ENCODE measurements at places on chromosomes 16 and 17.
A peak's percentile ranks its signal among the peaks of the same experiment; 100 is the strongest.

- DNase-seq = no peak
These were observed 71.0 kb upstream of the EFCAB3 start for GRCh38 chr17:62309396-62309795.

GRCh38 chr16:11032000-11032921, 87.9 kb downstream of the CLEC16A start:
- no peak for DNase-seq

DNA sequence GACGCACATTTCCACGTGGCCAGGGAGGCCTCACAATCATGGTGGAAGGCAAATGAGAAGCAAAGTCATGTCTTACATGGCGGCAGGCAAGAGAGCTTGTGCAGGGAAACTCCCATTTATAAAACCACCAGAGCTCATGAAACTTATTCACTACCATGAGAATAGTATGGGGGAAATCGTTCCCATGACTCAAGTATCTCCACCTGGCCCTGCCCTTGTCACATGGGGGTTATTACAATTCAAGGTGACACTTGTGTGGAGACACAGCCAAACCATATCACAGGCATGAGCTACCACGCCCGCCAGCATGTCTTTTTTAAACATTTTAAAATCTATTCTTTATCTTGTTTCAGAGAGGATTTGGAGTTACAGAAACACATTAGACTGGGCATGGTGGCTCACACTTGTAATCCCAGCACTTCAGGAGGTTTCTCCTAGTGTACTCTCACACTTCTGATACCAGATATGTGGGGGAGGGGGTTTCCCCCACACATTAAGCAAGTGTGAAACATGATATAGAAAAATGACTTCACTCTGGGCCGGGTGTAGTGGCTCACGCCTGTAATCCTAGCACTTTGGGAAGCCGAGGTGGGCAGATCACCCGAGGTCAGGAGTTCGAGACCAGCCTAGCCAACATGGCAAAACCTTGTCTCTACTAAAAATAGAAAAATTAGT, 5.6 kb upstream of the ATMIN start:
- no peak for DNase-seq

DNA sequence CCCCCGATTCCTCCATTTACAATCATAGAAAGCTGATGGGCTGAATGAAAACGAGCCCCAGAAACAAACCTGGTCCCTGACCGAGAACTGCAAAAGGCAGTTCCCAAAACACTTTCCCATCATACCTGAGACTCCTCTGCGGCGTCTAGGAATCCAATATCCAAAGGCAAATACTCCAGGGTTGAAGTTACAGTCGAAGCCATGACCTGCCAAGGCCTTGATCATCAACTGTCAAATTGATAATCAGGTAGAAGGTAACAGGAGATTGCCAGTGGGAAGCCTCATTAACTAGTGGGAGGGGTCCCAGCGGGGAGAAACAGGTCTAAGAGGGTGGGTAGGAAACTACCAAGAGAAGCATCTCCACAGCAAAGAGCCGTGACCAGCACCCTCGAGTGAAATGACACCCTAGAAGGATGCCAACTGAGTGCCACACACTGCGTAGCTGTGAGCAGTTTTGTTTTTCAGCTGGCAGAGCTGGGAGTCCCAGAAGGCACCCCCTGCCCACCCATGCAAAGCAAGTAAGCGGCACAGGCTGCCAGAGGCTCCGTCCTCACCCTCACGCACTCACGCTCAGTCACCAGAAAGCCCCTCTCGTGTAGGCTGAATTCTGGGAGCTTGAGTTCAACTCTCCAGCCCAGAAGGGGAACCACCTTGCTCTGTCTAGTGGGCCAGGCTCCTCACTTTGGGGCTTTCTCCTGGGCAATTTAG, 146.1 kb downstream of the GAS7 start:
- DNase-seq = no peak

DNA sequence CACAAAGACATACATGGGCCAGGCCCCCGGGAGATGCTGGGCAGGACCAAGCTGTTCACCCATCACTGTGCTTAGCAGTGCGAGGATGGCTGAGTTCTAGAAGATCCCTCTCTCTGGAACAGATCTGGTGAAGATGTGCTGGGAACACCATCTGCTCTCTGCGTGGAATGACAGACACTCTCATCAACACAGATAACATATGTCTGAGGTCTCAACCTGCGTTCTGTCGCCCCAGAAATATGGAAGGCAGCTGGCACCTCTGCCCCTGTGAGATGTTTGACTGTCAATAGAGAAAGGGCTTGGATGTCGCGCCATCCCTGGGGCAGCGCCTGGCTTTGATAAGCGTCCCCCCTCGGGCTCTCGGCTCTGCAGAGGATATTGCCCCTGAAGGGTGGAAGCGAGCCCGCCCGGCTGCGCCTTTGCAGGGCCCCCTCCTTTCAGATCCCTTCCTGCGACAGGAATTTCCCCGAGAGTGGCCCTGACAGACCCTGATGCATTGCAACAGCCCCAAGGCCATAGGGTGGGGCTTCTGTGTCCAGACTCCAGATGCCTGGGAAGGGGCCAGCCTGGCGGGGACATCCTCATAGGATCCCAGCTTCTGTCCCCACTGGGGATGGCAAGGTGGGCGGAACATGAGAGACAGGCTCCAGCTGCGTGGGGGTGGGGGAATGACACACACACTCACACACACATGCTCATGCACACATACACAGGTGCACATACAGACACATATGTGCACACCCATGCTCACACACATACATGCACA, 86.9 kb upstream of the ZNF469 start:
- DNase-seq = no peak

GRCh38 chr17:40720899-40721298, 17.3 kb upstream of the KRT24 start:
- no peak for DNase-seq

- no peak for DNase-seq
These were observed 504 bp upstream of the GOSR1 start for GRCh38 chr17:30476726-30477082.

DNA sequence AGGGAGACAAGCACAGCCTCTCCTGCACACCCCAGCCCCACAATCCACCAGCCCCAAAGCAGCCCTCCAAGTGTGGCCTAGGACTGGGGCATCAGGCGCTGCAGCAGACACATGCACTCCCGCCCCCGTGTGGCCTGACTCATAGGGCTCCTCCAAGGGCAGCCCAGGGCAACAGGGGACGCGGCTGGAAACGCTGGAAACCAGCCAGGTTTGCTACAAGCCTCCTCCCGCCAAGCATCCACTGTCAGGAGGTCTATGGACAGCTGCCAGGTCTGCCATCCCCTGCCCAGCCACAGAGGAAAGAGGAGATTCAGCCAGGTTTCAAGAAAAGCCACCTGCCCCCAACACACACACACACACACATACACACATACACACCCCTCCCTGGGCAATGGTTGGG, 25.8 kb downstream of the SRCIN1 start:
- DNase-seq = peak; percentile 74

All from NCI-H1417 (cell line).